ENCODE measurements at places on chromosomes 1 and 21.

DNA sequence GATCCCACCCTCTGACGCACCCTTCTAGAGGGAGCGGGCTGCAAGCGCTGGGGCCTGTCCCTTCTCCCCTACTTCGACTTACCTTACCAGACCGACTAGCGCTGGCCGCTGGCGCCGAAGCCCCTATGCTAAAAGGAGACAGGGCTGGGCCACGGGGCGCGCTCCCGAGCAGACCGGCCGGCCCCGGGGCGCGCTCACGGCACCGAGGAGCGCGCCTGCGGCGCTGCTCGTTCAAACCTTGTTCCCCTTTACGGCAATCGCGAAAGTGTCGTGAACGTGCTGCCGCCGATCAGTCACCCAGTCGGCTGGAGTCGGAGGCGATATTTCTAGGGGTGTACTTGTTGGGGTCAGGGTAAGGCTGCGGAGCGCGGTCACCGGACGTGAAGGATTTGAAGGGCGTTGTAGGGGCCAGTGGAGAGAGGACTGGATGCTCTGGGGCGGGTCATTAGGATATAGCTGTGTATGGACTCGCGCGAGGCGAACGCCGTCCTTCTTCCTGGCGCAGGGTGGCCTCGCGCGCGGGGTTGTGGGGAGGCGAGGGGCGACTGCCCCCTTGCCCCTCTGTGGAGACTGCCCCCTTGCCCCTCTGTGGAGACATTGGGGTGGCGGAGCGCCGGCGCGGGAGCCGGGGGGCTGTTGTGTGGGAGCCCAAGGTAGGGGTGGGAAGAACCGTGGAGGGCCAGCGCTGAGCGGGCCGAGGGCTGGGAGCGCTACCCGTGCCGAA lies at the start of the genes CEPT1 and DRAM2:
TSS of gene CEPT1 (plus strand) at position 268 of the 724 bp plus-strand sequence. CDS start 7,492 bp downstream, outside the sequence.
TSS of gene DRAM2 (minus strand) at position 138 of the 724 bp plus-strand sequence. CDS start 8,539 bp downstream, outside the sequence.
- DNase-seq, result peak; percentile 42

DNA sequence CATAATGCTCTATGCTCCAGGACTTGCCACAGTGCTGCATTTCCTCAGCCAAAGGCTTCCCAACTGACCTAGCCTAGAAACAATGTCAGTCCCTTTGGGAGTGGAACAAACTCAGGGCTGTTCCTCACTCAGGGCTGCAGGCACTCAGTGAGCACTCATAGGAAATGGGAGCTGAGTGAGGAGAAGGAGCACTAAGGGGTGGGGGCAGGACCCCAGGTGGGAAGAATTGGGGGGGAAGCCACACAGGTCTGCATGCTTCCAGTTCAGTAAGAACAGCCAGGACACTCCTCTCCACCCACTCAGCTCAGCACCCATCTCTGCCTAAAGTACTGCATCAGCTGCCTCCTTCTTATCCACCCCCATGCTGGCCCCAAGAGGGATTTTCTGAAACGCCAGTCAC lies 7.3 kb upstream of the SLC5A9 start:
- DNase-seq, result no peak

GRCh38 chr1:198245379-198245778 lies 88.6 kb downstream of the NEK7 start:
- DNase-seq, result no peak

DNA sequence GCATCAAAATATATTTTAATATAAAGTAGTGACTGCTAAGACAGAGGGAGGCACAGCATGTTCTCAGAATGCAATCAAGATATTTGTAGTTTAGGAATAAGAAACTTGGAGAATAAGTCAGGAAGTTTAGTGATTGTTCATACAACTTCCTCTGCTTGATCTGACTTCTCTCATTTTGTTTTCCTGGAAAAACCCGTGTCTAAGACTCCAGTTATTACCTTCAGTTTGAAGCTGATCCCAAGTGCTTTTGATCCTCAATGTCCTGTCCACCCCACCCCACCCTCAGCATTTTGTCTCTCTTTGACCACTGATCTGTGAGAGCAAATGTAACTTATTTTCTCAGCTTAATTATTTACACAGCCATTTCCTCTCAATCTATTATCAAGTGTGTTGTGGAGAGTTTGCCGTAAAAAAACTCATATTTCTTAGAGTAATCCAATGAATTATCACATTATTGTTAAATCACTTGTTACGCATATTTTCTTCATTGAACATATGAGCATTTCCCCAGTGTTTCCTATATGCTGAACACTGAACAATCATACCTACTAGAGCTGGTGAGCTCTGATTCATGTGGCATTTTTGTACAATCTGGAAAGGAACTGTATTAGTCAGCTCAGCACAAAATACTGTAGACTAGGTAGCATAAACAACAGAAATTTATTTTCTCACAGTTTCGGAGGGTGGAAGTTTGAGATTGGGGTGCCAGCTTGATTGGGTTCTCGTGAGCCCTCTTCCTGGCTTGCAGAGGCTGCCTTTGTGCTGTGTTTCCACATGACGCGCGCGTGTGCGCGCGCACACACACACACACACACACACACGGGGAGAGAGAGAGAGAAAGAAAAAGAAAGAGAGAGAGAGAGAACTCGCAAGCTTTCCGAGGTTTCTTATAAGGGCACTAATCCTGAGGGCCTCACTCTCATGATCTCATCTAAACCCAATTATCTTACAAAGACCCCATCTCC lies 65.5 kb upstream of the DPYD start:
- no peak for DNase-seq

DNA sequence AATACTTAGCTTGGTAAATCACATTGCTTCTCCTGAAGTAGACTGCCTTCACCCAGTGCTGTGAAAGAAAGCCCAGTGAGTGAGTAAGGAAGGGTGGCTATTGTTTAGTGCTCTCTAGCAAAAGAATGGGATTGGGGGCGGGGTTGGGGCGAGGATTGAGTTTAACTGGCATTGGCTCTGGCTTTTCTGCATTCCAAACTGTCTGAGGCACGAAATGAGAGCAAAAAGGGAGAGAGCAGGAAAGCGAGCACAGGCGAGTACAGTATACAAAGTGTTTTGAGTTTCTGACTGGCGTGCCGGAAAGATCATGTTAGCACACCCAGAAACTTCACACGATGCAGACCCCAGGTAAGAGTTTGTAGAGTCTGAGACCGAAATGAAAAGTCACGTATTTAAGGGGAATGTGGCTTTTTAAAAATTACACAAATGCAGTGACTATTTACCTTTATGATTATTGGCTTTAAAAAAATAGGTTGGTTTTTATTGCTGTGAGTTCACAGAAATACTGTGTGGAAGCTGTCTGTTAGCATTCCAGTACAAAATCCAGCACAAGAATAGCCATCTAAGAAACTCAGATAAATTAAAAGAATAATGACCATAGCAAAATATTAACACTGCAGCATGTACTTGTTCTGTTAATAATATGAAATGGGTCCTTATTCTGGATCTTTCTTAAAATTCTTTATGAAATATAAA lies 155.4 kb downstream of the CLEC20A start:
- no peak for DNase-seq

DNA sequence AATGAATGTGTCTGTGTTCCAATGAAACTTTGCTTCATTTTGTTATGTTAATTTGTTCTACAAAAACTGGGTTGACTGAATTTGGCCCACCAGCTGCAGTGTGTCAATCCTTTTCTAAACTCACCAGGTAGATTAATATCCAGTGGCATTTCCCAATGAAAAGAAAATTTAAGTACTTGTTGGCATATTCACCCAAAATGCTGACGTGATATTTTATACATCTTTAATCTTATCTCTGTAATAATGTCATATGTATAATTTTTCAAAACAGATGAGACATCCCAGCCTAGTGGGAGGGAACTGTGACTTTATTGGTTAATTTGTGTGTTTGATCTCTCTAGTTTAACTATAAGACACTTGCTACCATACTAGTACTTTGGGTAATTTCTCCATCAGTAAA lies 8.1 kb downstream of the SELENOF start:
- DNase-seq, result no peak

- DNase-seq, result no peak
Observed at GRCh38 chr1:17950728-17951127, 156.9 kb upstream of the IGSF21 start.

GRCh38 chr1:1122981-1123480 lies 7.1 kb upstream of the C1orf159 start:
- no peak for DNase-seq

- DNase-seq, result no peak
Observed at GRCh38 chr1:247557926-247558674, 9.2 kb downstream of the GCSAML start.

GRCh38 chr1:37150986-37151385 lies 116.7 kb upstream of the GRIK3 start:
- DNase-seq, result no peak

DNA sequence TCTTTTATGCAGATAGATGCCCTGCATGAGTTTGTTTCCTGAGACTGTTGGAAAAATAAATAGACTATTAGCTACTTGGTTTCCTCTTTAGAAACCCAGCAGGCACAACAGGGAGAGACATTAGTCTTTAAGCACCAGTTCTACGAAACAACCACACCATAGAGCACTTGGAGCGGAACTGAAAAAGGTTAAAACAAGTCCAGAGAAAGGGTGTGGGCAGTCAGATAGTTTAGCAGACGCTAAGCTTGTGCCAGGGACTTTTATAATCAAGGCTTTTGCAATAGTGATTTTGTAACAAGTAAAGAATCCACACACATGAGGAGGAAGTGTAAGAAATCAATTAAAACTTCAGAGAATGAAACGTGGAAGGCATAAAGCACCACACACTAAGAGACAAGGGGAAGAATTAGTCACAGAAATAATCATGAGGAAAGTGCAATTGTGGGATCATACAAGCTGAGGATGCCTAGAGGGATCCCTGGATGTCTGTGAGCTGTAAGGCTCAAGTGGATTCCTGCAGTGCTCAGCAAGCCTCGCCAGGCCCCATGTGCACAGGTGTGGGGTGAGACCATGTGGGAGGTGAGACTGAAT lies 37.8 kb upstream of the TLR5 start:
- no peak for DNase-seq

DNA sequence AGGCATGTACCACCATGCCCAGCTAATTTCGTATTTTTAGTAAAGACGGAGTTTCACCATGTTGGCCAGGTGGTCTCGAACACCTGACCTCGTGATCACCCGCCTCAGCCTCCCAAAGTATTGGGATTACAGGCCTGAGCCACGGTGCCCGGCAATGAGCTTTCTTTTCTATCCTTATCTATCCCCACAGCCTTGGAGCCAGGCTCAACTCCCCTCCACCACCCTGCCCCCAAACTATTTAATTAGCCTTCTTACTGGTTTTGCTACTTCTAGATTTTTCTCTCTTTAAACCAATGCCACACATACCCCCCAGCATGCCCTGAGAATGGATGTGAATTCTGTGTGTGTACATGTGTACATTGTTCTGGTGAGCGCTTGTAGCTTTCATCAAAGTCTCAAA lies 5.7 kb upstream of the VANGL2 start:
- DNase-seq, result no peak

DNA sequence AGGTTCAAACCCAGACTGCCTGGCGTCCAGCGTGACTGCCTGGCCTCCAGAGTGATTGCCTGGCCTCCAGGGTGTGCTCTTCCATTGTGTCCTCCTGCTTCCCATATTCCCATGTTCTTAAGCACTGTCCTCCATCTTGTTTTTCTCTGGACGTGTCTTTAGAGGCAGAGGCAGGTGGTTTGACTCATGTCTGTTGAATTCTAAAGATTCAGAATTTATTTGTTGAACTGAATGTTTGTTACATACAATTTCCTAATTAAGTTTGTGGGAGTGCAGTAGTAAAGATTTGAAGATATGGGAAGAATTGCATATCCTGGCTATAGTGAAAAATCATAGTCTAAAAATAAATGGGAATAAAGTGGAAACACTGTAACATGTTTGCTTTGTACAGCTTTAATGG lies 18.3 kb downstream of the ST6GALNAC3 start:
- DNase-seq, result no peak

- DNase-seq, result no peak
Observed at GRCh38 chr1:7257225-7257624, 472.0 kb downstream of the CAMTA1 start.

- DNase-seq, result peak; percentile 84
Observed at GRCh38 chr1:206631085-206631509, 4.2 kb upstream of the DYRK3 start.

GRCh38 chr1:23544444-23545389 lies 13.7 kb upstream of the E2F2 start:
- peak; percentile 28 for DNase-seq

GRCh38 chr1:162087111-162087510 lies 17.6 kb downstream of the NOS1AP start:
- DNase-seq, result no peak

DNA sequence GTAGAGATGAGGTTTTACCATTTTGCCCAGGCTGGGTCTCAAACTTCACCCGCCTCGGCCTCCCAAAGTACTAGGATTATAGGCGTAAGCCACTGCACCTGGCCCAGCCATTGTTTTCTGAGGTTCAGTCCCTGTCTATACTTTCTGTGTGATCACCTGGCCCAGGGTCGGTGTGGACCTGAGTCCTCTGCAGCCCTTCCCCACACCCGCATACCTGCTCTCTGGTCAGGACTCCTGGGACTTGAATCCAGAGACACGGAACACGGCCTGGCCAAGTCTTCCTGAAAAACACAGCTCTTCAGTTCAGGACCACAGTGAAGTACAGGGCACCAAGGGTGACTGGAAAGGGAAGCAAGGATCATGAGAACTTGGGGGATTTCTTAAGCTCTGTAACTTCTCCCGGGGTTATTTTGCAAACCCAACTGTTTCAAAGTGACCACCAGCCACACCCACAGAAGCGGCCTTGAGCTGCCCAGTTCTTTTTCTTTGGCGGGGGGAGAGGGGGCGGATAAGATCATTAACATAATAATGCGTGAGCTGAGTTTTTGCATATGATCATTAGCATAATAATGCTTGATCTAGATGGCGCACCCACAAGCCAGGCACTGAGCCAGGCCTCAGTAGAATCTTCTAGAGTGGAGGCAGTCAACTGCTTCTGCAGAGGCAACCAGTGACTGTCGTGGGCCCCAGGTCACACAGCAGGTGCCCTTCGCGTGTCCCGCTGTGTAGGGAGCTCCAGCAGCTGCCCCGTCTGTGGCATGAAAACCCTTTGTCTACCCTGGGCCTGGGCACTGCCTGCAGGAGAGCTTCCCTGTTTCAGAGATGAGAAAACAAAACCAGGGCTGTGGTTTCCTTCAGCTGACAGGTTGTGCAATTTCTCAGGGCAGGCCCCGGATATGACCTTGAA lies 1.7 kb upstream of the NADK start:
- no peak for DNase-seq

- DNase-seq, result no peak
Observed at GRCh38 chr1:150753416-150753815, 12.2 kb downstream of the CTSS start.

- DNase-seq, result no peak
Observed at GRCh38 chr1:150210091-150210490, 25.8 kb downstream of the ANP32E start.

Data from NCI-H524 treated with DMSO at 0.1 percent for 48 hours (cell line).